Nucleus accumbens (tissue), 56 donors: ENCODE measurements at places on chromosomes 6 and 20.

DNA sequence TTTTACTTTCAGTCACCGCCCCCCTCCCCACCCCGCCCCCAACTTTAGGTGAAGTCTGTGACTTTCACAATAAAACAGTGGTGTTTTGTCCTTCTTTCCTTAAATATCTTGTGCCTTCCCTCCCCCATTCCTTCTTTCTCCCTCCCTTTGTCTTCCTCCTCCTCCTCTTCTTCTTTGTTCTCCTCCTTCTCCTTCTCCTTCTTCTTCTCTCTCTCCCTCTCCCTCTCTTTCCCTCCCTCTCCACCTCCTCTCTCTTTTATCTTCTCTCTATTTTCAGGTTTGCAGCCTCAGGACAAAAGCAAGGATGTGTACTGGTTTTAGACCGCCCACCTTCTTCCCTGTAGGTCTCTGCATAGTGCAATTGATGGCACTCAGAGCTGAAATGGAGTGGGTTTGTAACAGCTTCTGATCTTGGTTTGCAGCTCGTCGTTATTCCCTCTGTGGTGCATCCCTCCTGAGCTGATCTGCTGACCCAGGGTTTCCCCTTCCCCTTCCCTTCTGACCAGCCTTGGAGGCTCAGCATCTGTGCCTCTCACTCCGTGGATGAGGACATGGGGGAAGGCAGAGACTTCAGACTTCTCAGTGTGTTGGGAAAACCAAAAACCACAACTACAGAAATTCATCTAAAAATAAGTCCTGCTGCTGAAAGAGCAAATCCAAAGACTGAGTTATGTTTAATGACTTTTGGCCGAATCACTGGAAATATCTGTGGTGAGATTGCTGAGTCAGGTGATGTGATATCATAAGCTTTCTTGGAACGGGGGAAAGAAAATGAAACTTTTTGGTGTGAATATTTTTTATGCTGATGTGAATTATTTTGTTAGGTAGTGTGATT, 6.9 kb downstream of the VGLL2 start:
- DNase-seq = no peak

GRCh38 chr6:162750776-162751175, 23.0 kb downstream of the PACRG start:
- no peak for DNase-seq

DNA sequence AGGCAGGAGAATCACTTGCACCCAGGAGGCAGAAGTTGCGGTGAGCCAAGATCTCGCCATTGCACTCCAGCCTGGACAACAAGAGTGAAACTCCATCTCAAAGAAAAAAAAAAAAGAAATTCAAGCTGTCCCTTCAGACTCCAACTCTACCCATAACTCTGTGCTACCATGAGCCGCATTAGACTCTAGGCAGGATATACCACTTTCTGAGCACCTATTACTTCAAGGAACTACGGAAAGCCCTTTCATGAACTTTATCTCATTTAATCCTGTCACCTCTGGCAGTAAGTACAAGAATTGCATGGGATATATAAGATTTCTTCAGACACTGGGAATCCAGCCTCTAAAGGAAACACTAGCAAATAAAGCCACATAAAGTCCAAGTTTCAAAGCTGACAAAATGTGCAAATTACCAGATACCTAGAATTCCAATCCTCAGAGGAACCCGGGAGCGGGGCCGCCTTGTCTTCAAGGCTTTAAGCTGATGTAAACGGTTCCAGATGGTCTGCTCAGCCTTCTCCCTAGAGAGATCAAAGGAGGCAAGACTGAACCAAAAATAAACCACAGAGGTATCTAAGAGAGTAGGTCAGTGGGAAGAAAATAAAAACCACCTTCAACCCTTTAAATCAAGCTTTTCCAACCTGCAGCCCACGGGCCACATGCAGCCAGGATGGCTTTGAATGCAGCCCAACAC, 9.4 kb downstream of the CDK5RAP1 start:
- DNase-seq = no peak

- no peak for DNase-seq
Observed at GRCh38 chr6:43088654-43089056, 12.5 kb downstream of the PTK7 start.

- DNase-seq = no peak
Observed at GRCh38 chr6:57085471-57085870, 4.5 kb upstream of the ZNF451 start.

DNA sequence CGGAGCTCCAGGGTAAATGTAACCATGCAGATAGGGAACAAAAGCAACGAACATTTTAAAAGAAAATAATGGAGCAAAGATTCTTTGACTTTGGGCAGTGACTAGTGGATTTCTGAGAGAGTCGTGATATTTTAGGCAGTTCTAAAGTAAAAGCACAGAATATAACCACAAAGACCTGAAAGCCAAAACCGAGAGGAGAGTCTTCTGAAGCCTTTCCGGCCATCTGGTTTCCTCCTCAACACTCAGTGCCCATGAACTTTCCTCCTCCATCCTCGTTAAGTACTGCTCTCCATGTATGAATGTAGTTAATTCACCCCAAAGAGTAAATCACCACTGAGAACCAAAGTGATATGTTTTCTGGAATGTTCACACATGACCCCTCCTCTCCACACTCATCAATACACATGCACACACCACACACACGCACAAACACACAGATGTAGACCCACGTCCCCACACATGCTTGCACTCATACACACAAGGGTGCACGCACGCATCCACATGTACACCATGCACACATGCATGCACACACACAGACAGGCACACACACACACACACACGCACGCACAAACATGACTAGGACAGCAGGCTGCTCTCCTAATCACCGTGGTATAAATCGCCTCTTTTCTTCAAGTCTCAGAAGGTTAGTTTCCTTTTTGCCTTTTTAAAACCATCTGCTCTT, 109.5 kb downstream of the MYLK4 start:
- DNase-seq = no peak

DNA sequence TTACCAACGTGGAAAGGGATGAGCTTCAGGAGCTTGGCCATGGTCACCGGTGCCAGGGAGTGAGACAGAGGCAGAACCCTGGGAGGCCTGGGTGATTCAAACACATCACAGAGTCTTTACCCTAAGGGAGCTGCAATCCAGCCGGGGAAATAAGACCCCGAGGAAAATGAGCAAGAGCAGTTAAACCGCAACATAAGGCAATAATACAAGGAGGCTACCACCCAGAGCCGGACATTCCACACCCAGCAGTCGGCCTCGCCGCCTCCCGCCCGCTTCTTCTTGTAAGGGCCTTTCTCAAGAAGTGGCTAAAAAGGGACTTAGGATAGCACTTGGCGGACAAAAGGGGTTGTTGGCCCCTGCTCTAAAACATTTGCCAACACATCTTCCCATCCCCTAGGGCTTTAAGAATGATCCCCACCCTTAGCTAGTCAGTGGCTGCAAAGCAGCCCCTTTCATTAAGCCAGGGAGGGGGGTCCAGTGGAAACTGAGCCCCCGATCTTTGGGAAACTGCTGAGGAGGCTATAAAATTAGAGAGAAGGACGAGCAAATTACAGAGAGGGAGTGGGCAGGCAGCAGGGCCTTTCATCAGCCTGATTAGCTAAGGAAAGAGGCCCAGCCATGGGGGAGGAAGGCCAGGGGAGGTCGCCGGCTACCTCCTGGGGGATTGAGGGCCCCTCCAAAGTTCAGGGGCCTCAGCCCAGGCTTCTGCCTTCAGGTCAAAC, 34.3 kb downstream of the SNX5 start:
- no peak for DNase-seq

DNA sequence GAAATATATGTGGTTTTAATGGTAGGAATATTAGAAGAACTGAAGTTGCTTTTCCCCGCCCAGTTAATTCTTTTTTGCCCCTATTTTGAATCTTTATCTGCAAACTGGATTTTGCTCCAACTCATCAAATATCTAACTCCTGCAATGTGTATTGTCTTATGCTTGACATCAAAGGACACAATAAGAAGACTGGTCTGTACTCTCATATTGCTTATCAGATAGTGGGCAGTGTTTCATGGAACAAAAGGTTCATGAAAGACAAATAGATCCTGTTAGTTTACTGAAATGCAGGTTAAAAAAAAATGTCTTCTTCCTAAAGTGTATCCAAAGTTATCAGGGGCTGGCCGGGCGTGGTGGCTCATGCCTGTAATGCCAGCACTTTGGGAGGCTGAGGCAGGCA, 27.7 kb upstream of the GTF3C6 start:
- DNase-seq = no peak

DNA sequence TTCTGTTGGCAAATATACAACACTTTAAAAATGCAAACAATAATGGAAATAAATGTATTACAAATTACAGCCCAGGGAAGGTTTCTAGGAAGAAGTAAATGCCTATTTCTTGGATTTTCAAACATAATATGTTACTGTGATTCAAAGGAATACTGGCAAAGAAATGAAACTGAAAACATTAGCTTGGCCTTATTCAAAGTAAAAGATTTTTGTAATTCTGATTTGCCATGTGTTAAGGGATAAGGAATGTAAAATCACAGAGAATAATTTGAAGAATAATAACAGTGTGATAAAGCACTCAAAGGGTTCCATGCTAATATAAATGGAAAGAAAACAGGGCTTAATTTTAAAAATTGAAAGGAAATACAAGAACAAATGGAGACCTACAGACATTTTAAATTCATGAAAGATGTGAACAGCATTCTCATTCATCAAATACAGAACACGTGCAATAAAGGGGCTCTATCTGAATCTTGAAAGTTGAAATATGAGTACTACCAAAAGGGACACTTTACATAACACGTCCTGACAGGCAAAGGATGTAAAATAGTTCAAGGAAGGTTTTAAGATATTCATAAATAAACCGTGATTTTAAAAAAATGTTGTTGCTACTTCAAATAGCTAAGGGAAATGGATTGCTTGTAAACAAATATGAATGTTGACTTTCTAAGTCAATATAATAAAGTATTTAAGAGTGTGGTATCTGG, 138.1 kb downstream of the RFPL4B start:
- DNase-seq = no peak

DNA sequence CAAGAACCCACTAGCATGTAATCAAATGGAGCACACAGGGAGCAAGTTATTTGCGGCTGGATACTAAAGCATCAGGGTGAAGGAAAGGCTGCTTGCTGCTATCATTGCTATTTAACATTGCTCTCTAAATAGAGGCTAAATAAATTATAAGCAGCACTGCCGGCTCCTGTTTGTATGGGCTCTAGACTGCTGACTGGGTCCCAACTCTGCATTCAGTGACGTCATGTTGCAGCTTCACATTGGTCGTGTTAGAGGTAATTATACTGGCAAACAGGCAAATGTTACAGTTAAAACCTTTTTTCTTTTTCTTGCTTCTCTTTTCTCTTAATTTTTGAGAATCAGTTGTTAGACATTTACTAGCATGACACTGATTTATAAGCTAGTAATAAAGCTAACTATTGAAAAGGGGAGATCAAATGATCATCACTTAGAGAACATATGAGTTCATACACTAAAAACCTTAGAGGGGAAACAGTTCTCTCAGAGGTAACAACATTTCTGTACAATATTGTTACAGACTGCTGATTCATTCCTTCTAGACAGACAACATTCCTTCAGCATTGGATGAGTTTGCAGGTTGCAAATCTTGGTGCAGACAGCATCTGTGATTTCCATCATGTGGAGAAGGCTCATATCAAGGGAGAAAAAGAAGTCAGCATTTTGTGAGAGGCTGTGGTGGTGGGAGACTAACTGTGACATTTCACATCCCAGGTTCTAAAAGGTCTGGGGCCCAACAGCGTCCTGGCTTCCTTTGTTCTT, 15.9 kb downstream of the RFPL4B start:
- DNase-seq = no peak

DNA sequence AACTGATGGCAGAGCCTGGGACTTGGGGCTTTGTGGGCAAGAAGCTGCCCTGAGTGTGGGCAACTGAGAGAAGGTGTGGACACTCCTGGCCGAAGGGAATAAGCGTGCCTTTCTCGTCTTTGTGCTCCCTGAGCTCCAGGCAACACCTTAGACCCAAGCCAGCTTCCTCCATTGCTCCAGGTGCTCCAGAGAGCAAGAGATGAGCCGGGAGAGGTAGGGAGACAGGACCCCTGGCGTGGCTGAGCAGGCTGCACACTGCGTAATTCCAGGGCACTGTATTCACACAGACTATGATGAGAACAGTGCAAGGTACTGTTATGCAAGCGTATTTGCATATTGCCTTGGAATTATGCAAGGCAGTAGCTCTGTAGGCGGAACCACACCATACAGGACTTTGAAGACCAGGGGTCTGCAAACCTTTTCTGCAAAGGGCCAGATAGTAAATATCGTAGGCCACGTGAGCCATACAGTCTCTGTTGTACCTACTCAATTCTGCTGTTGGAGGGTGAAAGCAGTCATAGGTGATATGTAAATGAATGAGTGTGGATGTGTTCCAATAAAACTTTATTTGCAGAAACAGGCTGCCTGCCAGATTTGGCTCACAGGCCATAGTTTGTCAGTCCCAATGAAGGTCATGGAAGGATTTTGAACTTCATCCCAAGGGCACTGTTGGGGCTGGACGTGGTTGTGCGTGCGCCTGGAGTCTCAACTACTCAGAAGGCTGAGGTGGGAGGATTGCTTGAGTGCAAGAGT, 42.1 kb upstream of the FAM83D start:
- no peak for DNase-seq

GRCh38 chr6:101926149-101926925, 532.8 kb downstream of the GRIK2 start:
- no peak for DNase-seq

DNA sequence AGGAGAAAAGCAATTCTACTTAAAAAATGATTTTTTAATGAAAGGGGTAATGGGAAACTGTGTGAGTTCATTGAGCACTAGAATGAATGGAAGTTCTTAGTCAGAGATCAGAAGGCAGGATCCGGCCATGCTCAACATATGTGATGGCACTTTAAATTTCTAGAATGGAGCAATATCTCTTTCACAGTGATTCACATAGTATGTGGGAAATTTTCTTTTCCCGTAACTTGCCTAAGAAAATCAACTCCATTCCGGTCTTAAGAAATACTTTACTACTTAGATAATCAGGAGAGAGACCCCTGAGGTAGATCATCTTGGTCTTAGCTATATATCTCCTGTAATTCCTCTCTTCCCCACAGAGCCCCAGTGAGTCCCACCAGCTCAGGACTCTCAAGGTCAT, 131.8 kb downstream of the SCML4 start:
- DNase-seq = no peak

- no peak for DNase-seq
Observed at GRCh38 chr6:788058-788457, 95.1 kb upstream of the EXOC2 start.

GRCh38 chr6:108561742-108562502, 1.2 kb downstream of the FOXO3 start:
- no peak for DNase-seq
